ENCODE measurements at places on chromosomes 5 and 9. TPM values are rescaled to one million over a fixed set of nuclear protein-coding genes. Genes with fewer than 3 reads are reported as not detected.

SPOCK1 gene
- polyA plus RNA-seq, result 2.5 TPM

GADD45G gene
- 220 TPM for polyA plus RNA-seq

PCDHGA6 gene
- polyA plus RNA-seq, result 1.4 TPM

FOXD4L5 gene
- polyA plus RNA-seq, result not detected

SLC46A2 gene
- polyA plus RNA-seq, result not detected

CCDC69 gene
- polyA plus RNA-seq, result 8.1 TPM

SLCO4C1 gene
- 0.19 TPM for polyA plus RNA-seq

FGD3 gene
- polyA plus RNA-seq, result 12.1 TPM

KCNV2 gene
- not detected for polyA plus RNA-seq

GRIN3A gene
- 0.09 TPM for polyA plus RNA-seq

MEIKIN gene
- polyA plus RNA-seq, result not detected

ANKDD1B gene
- polyA plus RNA-seq, result 1.3 TPM

FOXB2 gene
- not detected for polyA plus RNA-seq

SMIM33 gene
- polyA plus RNA-seq, result not detected

CCDC152 gene
- 0.27 TPM for polyA plus RNA-seq

IZUMO3 gene
- not detected for polyA plus RNA-seq

TRPM3 gene
- polyA plus RNA-seq, result 1.9 TPM

CARD6 gene
- polyA plus RNA-seq, result 2.5 TPM

KLHL3 gene
- 6.6 TPM for polyA plus RNA-seq

HTR4 gene
- polyA plus RNA-seq, result not detected

TMEM252 gene
- polyA plus RNA-seq, result not detected

ABO gene
- polyA plus RNA-seq, result 9.3 TPM

TAS2R1 gene
- not detected for polyA plus RNA-seq

RNF130 gene
- polyA plus RNA-seq, result 43.7 TPM

BAAT gene
- 2.0 TPM for polyA plus RNA-seq

MRPS2 gene
- 34.9 TPM for polyA plus RNA-seq

SEMA5A gene
- 0.91 TPM for polyA plus RNA-seq

C9orf85 gene
- polyA plus RNA-seq, result 10.0 TPM

LHX6 gene
- 1.5 TPM for polyA plus RNA-seq

SEMA6A gene
- 8.9 TPM for polyA plus RNA-seq

HMCN2 gene
- 2.7 TPM for polyA plus RNA-seq

CDKN2A gene
- 2.1 TPM for polyA plus RNA-seq

ADAMTS2 gene
- 5.7 TPM for polyA plus RNA-seq

CDO1 gene
- 19.7 TPM for polyA plus RNA-seq

CCDC183 gene
- polyA plus RNA-seq, result 9.2 TPM

SEC24A gene
- 3.4 TPM for polyA plus RNA-seq

DRD1 gene
- 0.21 TPM for polyA plus RNA-seq

MGAT4B gene
- polyA plus RNA-seq, result 58.7 TPM

PITX1 gene
- 0.12 TPM for polyA plus RNA-seq

PCDHGA5 gene
- 1.1 TPM for polyA plus RNA-seq

SAPCD2 gene
- 0.38 TPM for polyA plus RNA-seq

TSSK1B gene
- polyA plus RNA-seq, result not detected

Measured in pancreas (tissue), 10 donors.